Heart left ventricle (tissue), 16 donors: ENCODE measurements at places on chromosomes 3 and 15. TPM values are rescaled to one million over a fixed set of nuclear protein-coding genes. Genes with fewer than 3 reads are reported as not detected.

SPSB4 gene
- 11.1 TPM for total RNA-seq

TRPM7 gene
- 31.0 TPM for total RNA-seq

SYNPR gene
- 0.11 TPM for total RNA-seq

PIERCE2 gene
- total RNA-seq = 5.8 TPM

HYAL2 gene
- total RNA-seq = 31.6 TPM

DAZL gene
- total RNA-seq = not detected

CSPG4 gene
- 10.6 TPM for total RNA-seq

IFT57 gene
- 32.6 TPM for total RNA-seq

SNX22 gene
- total RNA-seq = 1.8 TPM

ALS2CL gene
- total RNA-seq = 11.8 TPM

TF gene
- total RNA-seq = 1.4 TPM

GRCh38 chr3:188026191-188026968 is 127.6 kb upstream of the LPP start:
- DNase-seq = no peak

DNA sequence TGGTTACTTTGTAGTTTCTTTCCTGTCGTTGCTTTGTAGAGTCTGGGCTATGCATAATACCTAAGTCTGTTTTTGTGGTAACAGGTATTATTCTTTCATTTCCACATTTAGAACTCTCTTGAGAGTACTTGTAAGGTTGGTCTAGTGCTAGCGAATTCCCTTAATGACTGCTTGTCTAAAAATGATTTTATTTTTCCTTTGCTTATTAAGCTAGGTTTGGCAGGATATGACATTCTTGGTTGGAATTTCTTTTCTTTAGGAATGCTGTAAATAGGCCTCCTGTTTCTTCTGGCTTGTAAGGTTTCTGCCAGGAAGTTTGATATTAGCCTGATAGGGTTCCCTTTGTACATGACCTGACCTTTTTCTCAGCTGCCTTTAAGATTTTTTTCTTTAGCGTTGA is 70.1 kb upstream of the SGO1 start:
- DNase-seq = no peak

DNA sequence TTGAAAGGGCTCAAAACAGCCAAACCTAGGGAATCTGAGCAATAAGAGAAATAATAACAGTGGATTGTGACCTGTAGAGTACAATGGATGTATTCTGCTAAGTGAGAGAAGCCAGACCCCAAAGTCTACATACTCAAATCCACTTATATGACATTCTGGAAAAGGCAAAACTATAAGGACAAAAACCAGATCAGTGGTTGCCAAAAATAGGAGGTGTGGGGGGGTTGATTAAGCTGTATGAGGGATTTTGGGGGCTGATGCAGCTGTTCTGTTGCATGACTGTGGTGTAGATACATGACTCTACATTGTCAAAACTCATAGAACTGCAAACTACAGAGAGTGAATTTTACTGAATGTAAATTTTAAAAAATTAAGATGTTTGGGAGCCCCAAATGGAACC is 20.1 kb upstream of the CGNL1 start:
- DNase-seq = no peak

- DNase-seq = no peak
Observed at GRCh38 chr3:36367912-36368573, 12.3 kb upstream of the STAC start.

DNA sequence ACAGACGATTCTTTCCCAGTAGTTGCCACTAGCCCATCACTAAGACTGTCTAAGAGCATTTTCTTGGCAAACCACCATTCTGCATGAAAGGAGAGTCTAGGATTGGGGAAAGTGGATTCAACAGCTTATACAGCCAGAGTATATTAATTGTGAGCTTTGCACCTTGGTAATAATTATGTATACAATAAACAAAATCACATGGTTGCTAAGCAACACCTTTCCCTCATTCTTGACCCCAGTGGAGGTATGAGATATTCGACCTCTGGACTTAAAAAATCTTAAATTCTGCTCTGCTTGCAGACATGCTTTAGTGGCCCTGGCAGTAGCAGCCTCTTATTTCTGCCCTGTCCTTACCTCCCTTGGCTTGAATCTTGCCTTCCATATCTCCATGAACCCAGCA is 73.1 kb downstream of the PPP2R3A start:
- DNase-seq = no peak

DNA sequence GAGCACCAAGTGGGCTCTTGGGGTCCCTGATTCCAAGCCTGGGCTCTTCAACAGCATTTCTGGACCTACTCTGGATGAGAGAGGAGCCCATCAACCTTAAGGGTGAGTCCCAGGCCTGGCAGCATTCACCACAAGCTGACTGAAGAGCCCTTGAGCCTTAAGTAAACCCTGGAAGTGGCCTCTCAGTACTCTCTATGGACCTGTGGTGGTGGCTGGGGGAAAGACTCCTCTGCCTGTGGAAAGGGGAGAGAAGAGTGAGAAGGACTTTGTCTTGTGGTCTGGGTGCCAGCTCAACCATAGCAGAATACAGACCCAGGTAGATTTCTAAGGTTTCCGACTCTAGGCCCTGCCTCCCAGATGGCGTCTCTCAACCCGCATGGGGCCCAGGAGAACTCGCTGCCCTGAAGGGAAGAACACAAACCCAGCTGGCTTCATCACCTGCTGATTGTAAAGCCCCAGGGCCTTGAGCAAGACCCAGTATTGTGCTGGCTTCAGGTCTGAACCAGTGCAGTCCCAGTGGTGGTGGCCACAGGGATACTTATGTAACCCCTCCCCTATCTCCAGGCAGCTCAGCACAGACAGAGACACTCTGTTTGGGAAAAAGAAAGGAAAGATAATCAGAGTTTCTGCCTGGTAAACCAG is 71.4 kb downstream of the TFDP2 start:
- no peak for DNase-seq

- DNase-seq = no peak
Observed at GRCh38 chr3:20197775-20198174, 11.8 kb upstream of the SGO1 start.

- DNase-seq = peak; percentile 81
Observed at GRCh38 chr3:124800511-124801258, 70.4 kb downstream of the UMPS start.

GRCh38 chr3:37308247-37308646 is 133.9 kb upstream of the LRRFIP2 start:
- no peak for DNase-seq

DNA sequence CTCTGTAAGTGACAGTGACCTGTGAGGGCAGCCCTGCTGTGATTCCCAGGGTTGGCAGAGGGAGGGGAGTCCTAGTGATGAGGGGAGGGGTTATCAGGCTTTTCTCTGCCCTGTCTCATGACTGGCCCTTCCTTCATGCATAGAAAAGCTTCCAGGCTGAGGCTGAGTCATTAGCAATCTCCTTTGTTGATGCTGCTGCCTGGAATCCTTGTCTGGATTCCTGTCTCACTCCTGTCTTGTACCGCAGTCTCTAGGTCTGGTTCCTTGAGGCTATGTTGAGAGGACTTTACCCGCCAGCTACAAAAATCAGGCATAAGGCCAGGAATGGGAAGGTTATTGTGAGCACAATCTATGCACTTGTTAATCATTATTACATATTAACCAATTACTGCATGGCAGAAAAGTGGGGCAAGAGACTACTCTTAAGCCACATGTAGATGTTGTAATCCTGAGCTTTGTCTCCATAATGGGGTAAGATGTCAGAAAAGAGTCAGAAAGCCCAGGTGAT is 7.2 kb downstream of the KLHL6 start:
- no peak for DNase-seq

GRCh38 chr3:72414481-72415016 is 433.7 kb downstream of the SHQ1 start:
- DNase-seq = no peak

DNA sequence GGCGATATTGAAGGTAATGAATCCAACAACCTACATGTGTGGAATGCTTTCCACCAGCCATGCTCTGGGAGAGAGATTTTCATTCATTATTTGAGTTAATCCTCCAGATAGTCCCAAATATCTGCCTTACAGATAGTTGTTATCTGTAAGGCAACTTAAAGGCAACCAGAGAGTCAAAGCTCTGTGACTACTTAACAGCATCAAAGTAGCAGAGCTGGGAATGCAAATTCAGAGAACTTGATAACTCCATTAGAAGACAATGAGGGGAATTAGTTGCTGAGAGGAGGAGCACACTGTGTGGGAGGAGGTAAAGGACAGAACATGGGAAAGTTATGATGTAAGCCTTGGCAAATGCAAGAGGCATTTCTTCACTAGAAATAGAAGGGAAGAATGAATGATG is 10.5 kb upstream of the CRBN start:
- DNase-seq = no peak

DNA sequence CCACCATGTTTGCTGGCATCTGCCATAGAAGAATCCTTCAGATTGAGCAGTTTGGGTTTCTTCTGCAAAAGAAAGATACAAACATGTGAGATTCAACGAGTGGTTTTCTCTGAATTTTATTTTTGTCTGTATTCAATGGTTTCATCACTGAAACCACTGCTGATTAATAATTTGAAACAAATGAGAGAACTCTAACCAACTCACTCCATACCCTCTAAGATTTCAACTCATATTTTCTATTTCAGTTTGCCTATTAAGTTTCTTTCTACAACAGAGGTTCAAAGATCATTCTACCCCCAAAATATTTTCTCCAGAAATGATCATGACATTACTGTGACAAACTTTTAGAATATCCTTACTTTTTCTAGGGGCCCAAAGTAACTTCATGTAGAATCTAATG is 38.7 kb upstream of the MAN2C1 start:
- DNase-seq = no peak

DNA sequence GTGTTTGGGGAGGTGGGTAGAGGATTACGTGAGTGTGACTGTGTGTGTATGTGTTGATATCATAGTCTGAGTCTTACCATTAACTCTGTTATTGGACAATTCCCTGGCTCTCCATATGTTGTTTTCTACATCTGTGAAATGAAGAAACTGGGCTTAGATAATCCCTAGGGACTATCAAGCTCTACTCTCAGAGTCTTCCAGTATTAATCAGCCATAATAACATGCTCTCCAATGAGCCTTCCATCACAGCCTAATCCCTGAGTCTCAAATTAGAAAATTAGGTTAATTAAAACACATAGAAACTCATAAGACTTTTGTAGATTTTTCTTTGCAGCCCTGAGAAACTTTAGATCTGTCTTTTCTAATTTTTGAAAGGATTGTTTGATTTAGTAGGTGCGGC is 404.2 kb upstream of the RARB start:
- DNase-seq = no peak

DNA sequence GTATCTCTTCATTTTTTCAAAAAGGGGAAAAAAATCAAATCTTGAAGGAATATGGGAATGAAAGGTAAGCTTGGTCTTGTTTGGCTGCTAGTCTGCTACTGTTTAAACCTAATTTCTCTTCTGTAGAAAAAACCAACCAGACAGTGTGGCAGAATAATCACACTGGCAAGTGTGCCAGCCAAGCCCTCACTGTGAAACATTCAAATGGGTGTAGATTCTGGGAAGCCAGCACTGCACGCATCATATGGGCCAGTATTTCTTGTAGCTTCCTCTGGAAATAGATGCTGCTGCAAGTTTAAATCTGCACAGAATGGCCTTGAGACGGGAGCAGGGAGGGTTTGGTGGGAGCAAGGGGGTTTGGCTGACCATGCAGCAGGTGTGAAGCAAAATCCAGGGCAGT is 62.1 kb downstream of the POMGNT2 start:
- no peak for DNase-seq

DNA sequence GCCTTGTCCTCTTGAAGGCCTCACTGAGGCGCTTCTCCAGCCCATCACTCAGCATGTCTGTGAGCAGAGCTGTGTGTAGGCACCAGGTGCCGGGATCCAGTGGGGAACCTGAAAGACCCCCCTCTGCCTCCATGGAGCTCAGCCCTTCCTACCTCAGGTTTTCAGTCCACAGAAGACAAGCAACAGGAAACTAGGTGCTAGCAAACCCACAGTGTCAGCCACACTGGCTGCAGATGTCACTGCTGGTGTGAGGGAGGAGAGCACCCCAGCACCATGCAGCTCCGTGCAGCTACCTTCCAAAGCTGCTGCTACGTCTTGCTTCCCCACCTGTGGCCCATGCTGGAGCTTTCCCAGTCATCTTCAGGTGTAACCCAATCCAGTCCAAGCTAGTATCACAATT is 17.9 kb downstream of the PSTPIP1 start:
- DNase-seq = no peak

DNA sequence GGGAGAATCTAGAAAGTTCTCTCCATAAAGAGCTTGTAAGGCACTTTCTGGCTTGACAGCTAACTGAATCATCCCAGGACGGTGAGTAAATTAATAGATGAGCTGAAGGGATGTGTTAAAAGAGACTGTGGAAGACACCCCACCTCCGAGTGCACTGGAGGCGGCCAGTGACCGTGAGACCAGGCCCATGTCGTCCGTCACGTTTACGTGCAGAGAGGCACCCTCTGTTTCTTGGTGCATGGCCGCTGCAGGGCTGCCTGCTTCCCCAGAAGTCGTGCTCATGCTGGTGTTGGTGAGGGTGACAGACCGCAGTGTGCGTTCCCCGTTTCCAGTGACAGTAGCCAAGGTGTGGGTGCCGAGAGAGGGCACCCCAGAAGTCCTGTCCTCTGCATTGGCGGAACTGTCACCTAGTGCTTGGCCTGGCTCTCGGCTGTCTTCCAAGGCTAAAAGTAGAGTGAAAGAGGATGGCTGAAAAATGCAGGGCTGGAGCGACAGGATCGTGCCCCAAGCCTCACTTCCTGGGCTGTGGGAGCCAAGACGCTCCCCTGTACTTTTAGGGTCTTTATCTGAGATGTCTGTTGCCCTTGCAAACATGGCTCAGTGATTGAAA is 41.1 kb downstream of the HEG1 start:
- DNase-seq = no peak

DNA sequence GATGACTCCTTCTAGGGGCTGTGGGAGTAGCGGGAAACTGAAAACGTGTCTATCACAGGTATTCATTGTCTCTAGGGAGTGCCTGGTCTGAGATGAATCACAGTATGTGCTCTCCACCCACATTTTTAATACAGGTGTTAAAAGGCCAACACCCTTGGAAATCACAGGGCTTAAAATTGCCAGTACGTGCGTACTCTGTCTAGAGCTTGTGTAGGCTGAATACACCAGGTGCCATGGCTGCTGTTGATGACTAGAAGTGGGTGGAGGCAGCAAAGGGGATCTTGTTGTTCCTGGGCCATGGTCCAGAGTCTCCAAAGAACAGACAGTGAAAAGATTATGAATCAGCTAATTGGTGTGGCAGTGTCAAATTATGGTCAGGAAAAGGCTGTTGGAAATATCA is 35.1 kb upstream of the P3H2 start:
- DNase-seq = no peak

DNA sequence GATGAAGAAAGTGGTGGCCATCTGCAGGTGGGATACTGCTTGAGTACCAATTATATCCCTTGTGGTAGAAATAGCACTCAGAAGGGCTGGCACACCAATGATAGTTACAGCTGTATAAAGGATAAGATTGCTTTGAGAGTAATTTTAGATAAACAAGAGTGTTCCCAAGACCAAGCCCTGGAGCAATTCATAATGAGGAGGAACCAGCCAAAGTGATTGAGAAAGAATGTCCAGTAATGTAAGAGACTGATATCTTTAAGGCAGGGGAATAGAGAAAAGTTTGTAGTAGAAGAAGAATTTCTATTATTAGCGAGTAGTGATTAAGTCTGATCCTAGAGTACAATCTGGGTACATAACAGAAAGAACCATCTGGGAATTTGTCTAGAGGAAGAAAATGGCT is 945.1 kb downstream of the OTOL1 start:
- DNase-seq = no peak
